ENCODE measurements at places on chromosomes 13 and 19.

GRCh38 chr19:50839712-50840655 lies 6.6 kb upstream of the KLK15 start:
- DNase-seq = no peak

DNA sequence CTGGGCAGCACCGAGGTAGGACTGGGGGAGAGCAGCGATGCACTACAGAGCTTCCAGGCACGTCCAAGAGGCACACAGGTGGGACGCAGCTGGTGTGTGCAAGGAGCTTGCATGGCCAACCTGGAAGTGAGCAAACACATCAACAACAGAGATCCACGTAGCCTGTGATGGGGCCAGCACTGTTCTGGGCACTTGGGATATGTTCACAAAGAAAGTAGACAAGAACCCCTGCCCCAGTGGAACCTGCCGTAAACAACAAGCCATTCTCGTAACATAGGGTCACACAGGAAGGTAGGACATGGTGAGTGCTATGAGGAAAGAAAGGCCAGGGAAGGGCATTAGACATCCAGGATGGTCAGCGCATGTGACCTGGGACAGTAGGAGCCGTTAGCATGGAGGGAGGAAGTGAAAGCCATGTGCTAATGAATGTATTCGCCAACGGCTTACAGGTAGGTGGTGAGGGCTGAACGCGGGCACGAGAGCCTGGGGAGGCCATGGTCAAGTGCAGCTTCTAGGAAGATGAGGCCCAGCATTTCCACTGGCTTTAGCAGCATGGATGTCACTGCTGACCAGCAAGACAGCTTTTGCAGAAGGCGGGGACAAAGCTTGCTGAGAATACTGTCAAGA lies 105.5 kb downstream of the TEX26 start:
- no peak for DNase-seq

DNA sequence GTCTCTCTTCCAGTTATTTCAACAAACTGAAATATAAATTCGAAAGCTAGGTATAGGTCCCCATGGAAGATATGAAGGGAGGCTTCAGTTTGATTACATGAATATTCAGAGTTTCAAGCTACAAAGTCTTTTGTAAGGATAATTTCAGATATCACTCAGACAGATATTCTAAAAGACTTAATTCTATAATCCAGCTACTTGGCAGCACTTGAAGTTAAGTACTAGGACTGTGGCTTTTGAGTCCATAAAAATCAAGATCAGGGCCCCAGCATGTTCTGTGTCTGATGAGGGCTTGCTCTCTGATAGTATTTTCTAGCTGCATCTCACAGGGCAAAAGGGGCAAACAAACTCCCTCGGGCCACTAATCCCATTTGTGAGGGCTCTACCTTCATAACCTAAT lies 160.6 kb upstream of the IRS2 start:
- DNase-seq = no peak

GRCh38 chr13:97567510-97568243 lies 133.7 kb downstream of the RAP2A start:
- peak; percentile 50 for DNase-seq

GRCh38 chr19:35490364-35490763 lies at the start of gene KRTDAP:
TSS of gene KRTDAP (minus strand) at chr19:35490464. CDS start at chr19:35490442, 22 bp downstream.
- no peak for DNase-seq

GRCh38 chr13:51520524-51520923 lies 63.7 kb upstream of the WDFY2 start:
- peak; percentile 89 for DNase-seq

- peak; percentile 3 for DNase-seq
Observed at GRCh38 chr19:52536448-52536800, 9.0 kb downstream of the ZNF808 start.

DNA sequence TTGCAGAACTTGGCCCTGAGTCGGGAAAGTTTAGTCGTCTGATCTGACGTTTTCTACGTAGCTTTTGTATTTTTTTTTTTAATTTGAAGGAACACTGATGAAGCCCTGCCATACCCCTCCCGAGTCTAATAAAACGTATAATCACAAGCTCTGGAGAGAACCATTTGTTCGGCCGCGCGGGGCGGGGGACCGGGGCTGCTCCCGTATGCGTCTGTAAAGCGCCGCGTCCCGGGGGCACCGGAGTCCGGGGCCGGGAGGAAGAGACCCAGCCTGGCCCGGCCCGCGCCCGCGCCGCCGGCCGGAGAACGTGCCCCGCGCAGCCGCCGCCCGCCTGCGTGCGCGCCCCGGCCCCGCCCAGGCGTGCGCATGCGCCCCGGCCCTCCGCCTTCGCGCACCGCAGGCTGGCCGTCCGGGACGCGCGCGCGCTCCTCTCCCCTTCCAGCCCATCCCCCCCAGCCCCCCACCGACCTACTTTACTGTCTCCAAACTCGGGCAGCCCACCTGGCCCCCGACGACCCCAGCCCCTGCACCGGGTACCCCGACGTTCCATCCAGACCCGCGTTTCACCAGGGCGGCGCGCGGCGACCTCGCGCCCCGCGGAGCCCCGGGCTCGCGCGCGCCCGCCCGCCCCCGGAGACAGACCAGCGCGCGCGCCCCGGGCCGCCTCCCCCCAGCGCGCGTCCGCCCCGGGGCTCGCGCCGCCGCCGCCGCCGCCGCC lies 785 bp upstream of the USF2 start:
- DNase-seq = peak; percentile 82

- no peak for DNase-seq
Observed at GRCh38 chr19:49413348-49413747, 9.9 kb downstream of the PTH2 start.

DNA sequence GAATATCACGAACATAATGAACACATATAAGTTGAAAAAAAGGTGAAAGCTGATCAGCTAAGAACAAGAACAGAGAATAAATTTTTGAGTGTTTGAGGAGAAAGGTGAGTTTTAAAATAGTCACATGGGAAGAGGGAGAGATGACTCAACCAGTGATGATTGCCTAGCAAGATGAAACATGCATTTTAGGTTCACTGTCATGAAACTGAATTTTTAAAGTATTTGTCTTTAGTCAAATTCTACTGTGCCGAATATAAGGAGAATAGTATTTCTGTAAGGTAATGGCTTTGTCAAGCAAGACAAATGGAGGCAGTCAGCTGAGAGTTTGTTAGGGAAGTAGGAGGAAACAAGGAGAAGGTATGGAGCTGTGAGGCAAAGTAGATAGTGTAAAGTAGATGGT lies 2557.4 kb downstream of the PCDH9 start:
- no peak for DNase-seq

GRCh38 chr19:11848200-11848593 lies 329 bp upstream of the ZNF439 start:
- no peak for DNase-seq

GRCh38 chr13:35162420-35162819 lies 220.3 kb downstream of the NBEA start:
- no peak for DNase-seq

DNA sequence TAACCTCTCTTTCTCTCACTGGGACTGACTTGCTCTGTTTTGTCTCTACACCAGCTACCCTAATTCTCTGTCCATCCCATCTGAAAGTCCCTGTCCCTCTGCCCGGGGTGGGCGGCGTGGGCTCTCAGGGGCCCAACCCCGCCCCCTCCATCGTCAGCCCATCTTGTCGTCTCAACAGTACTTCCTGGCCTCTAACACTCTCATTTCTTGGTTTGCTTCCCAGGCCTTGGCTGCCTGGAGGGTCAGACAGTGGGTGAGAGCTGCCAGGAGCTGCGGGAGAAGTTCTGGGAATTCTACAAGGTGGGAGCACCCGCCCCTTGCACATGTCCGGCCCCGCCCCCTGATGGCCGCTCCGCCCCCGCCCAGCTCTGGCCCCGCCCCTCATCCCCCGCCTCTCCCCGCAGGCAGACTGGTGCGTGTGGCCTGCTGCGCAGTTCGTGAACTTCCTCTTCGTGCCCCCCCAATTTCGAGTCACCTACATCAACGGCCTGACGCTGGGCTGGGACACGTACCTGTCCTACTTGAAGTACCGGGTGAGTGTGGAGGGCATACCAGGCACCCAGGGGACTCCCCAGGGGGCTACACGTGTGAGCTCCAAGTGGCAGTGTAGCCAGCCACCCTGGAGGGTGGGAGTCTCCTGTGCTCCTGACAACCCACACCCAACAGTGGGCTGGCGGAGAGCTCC lies 1.7 kb downstream of the MPV17L2 start:
- peak; percentile 79 for DNase-seq

GRCh38 chr19:10764340-10764894 lies 46.5 kb downstream of the DNM2 start:
- DNase-seq = no peak

- DNase-seq = no peak
Observed at GRCh38 chr19:33458171-33458633, 63.4 kb downstream of the PEPD start.

DNA sequence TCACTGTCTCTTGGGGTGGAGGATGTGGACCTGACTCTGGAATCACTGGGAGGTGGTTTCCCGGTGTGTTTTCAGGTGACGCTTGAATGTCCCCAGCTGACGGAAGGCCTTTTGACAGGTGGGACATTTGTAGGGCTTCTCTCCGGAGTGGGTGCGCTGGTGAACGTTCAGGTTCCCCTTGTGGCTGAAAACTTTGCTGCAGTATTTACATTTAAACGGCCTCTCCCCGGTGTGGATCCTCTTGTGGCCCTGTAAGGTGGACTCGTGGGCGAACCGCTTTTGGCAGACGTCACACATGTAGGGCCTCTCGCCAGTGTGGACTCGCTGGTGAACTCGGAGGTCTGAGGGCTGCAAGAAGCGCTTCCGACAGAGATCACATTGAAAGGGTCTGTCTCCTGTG lies 7.8 kb downstream of the ZSCAN5B start:
- no peak for DNase-seq

GRCh38 chr13:61144834-61145593 lies 270.6 kb downstream of the PCDH20 start:
- no peak for DNase-seq

DNA sequence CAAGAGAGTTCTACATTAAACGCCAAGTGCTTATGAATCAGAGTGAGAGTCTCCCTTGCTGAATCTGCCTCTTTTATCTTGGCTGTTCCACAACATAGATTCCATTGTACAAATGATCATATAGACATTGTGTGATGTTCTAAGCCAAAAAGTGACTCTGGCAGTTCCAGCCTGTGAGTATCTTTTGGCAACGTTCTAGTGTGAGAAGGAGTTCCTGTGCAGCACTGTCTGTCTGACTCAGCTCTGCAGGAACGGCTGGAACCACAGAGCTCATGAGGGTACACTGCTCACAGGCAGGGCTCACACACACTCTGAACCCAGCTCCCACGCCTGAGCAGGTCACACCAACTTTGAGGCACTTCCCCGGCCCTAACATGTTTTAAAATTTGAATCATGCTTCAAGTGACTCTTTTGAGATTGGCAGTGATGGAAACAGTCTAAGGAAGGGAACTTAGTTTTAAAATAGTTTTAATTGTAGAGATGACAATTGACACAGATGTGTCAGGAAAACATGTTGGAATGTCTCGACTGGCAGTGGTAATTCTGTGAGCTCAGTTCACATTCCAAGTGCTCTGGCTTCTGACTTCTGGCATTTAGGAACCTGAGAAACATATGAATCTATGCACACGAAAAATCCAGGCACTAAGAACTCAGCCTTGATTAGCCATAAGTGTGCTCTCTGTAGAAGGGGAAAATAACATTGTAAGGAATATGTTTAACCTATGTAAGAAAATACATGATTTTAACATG lies 272.0 kb downstream of the UQCRFS1 start:
- peak; percentile 90 for DNase-seq

- DNase-seq = no peak
Observed at GRCh38 chr13:21797736-21798135, 126.9 kb downstream of the FGF9 start.

- DNase-seq = peak; percentile 8
Observed at GRCh38 chr13:34037636-34038540, 219.9 kb downstream of the RFC3 start.

- DNase-seq = no peak
Observed at GRCh38 chr13:110424569-110425443, 117.7 kb downstream of the COL4A2 start.

- DNase-seq = peak; percentile 85
Observed at GRCh38 chr19:58009666-58010301, 7.2 kb upstream of the ZNF606 start.

DNA sequence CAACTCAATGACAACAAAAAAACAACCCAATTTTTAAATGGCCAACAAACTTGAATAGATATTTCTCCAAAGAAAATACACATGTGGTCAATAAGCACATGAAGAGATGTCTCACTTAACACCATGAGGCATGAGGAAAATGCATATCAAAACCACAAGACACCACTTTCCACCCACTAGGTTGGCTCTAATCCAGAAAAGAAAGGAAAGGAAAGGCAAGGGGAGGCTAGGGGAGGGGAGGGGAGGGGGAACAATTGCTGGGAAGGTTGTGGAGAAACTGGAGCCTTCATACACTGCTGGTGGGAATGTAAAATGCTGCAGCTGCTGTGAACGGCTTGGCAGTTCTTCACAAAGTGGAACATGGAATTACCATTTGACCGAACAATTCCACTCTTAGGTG lies 854.3 kb downstream of the UQCRFS1 start:
- DNase-seq = no peak

GRCh38 chr13:89784161-89784809 lies 1563.2 kb upstream of the MIR17HG start:
- DNase-seq = no peak

DNA sequence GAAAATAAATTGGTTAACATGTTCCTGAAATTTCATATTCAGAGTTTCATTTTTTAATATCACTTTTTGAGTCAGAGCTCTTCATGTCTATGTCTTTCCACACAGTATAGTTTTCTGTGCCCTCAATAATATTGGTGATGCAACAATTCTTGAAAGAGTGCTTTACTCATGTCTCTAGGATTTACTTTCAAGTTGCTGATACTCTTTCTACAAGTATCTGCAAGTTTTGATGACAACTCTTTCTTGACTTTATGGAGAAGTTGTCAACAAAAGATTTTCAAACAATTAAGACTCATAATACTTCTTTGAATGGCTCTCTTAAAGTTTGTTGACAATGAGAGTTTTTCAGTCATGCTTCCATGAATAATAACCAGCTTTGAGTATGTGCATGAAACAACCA lies 561.7 kb downstream of the DIAPH3 start:
- DNase-seq = peak; percentile 3

GRCh38 chr19:10136936-10137335 lies 17.2 kb upstream of the EIF3G start:
- no peak for DNase-seq

GRCh38 chr13:95480131-95480545 lies 72.4 kb upstream of the CLDN10 start:
- DNase-seq = peak; percentile 68

DNA sequence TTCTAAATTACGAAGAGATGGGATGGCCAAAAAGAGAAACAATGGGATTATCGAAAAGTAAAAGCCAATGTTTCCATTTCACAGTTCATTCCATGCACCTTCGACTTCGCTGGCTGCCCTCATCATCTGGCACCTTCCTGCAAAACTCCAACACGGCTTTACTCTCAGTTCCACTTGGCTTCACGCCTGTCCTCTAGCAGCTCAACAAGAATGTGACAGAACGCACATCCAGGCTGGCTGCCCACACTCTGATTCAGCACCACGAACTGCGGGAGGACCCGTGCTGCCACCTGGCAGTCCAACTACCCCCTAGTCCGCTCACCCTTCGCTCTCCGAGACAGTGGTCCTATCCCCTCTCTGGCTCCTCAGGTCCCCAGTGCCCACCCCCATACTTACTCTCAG lies 11.7 kb downstream of the ATP7B start:
- DNase-seq = peak; percentile 29

GRCh38 chr13:111456452-111457230 lies 136.2 kb downstream of the TEX29 start:
- DNase-seq = no peak

- peak; percentile 100 for DNase-seq
Observed at GRCh38 chr13:30870049-30870884, 35.8 kb upstream of the MEDAG start.

- DNase-seq = no peak
Observed at GRCh38 chr19:54877471-54877870, 3.4 kb downstream of the FCAR start.
